ENCODE measurements at places on chromosomes 4 and X.

- DNase-seq = no peak
Observed at GRCh38 chr4:155079871-155080270, 128.6 kb upstream of the NPY2R start.

DNA sequence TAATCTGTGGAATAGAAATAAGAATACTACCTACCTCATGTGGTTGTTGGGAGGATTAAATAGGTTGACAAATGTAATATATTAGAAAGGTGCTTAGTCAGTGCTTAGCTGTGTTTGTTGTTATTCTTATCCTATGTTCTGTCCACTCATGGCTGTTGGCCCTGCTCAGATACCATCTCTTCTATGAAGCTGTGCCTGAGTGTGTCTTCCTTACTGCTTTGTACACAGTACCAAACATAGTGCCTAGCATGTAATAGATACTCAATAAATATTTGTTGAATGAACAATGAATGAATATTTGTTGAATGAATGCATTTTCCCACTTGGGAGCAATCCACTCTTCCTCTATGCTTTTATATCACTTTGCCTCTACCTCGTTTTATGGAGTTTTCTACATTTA is 57.2 kb downstream of the NHS start:
- DNase-seq = no peak

DNA sequence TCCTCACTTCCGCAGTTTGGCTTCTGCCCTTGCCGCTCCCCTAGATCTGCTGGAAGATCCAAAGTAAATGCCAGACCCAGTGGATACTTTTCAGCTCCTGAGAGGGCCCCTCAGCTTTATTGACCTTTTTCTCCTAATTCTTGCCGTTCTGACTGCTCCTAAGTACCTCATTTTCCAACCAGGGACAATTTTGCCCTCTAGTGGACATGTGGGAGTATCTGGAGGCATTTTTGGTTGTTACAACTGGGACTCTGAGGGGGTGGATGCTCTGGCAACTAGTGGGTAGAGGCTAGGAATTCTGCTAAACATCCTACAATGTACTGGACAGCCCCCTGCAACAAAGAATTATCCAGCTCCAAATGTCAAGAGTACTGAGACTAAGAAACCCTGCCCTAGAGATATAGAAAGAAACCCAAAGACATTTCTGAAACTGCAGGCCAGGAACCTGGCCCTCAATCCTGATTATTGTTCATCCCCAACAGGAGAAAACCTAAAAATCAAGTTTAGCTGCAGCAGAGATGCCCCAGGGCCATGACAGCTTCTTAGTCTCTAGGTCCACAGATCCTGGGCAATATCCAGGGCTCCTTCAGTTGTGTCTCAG is 3.4 kb downstream of the TEX13B start:
- peak; percentile 4 for DNase-seq

DNA sequence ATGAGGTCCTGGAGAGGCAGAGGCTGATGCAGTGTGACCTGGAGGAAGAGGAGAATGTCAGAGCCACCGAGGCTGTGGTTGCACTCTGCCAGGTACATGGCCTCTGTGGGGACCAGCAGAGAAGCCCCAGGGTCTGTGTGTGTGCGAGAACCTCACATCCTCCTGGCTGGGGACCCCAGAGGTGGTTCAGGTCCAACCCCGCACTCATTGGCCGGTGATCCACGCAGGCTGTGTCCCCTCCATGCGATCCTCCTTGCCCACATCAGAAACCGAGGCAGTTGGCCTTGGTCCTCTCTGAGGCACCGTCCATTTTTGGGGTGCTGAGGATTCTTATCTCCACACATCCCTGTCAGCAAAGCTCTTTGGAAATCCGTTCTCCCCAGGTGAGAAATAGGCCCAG is 45.3 kb downstream of the EVC start:
- no peak for DNase-seq

DNA sequence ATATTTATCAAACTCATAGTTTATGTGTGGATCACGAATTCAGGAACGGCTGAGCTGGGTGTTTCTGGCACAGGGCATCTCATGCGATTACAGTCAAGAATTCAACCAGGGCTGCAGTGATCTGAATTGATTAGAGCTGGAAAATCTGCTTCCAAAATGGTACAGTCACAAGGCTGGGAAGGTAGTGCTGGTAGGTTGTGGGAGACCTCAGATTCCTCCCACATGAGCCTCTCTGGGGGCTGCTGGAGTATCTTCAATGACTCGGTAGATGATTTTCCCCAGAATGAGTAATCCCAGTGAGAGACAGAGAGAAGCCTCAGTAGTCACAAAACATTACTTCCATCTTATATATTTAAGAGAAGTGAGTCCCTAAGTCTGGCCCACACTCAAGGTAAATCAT is 36.2 kb upstream of the PRDX4 start:
- DNase-seq = no peak

DNA sequence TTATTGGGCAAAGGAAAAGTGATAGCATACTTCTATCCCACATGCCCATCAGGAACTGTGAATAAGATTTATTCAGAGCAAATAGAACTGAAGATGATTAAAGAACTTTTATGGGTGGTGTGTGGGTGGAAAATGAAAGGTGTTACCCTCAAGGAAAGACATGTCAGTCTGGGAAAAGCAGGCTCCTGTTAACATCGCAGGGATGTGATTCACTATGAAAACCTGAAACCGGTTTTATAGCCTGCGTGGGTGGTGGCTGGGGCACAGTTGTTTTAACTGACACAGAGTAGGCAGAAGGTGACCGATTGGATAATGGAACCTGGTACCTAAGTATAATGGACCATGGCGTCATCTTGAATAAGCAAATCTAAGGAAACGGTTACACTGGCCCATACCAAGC is 61.3 kb upstream of the CASK start:
- DNase-seq = no peak

GRCh38 chr4:163548481-163549243 is 54.2 kb downstream of the TMA16 start:
- DNase-seq = peak; percentile 50

DNA sequence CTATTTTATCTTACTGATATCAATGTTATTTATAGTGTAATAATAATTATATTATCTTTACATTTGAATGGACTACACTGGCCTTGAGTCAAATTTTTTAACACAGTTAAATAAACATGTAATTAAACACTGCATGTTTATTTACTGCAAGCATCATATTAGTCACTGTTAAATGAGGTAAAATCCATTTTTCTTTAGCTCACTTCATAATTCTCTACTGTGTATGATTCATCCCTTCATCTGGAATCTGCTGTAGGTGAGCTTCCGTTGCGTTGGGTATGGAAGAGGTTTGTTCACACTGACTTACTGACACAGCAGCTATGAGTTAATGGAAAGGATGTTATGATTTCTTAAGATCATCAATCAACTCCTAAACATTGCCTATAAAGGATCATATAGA is 572.3 kb downstream of the PCDH11X start:
- no peak for DNase-seq

DNA sequence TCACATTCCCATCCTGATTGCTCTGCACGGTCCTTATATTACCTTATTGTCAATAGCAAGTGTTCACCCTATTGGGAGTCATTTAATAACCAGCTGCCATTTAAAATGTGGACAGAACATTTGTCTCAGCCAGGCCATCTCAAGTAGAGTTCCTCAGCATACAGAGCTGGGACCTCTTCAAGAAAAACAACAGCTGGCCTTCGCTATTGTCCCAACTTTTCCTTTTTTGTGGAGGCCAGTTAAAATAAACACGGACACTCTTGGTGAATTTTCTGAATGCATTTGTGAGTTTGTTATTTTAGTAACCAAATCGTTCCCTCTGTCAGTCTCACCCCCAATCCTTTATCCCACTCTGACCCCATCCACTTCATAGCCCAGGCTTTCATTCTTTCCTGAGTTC is 395.3 kb upstream of the PITX2 start:
- DNase-seq = no peak

- DNase-seq = no peak
Observed at GRCh38 chr4:113457886-113458285, 303.7 kb downstream of the CAMK2D start.

DNA sequence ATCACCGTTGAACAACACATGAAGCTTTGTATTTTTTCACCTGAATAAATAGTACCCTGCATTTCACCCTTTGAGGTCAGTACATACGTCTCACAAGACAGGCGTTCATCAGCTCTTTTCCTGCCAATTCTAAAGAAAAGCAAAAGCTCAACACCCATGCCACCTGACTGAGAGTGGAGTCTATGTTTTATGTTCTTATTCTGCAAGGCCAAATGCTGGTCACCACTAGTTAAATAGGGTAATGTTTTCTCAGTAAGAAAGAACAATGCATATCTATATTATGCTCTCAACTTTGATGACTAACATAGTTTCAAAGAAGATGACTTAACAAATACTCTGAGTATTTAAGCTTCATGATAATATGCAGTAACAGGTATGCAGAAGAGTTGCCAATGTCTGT is 336.3 kb upstream of the BMP3 start:
- DNase-seq = no peak

GRCh38 chrX:150375243-150375770 is 12.2 kb downstream of the MAMLD1 start:
- DNase-seq = no peak

DNA sequence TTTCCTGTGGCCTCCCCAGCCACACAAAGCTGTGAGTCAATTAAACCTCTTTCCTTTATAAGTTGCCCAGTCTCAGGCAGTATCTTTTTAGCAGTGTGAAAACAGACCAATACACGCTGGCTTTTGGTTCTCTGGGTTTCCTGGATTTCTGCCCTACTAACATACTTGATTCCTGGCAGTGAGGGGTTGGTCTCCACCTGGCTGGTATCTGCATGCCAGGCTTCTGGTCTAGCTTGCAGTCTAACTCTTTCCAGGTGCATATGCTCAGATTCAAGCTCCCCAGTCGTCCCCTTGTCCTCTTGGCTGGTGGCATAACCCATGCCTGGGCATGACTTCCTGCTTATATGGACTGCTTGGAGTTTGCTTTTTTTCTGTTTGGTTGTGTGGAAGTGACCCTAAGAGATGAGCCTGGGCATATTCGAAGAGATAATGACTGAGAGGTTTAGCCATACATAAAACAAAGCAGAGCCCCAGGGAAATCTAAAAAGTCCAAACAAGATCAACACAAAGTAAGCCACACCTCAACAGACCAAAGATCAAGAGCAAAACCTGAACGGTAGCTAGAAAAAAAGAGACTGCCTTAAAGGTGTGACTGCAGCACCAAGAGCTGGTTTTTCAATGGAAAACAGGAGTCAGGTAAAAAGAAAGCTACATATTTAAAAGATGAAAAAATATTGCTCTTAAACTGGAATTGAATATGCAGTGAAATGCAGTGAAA is 102.1 kb upstream of the STS start:
- no peak for DNase-seq

GRCh38 chrX:107750263-107750662 is 25.3 kb downstream of the TSC22D3 start:
- no peak for DNase-seq

DNA sequence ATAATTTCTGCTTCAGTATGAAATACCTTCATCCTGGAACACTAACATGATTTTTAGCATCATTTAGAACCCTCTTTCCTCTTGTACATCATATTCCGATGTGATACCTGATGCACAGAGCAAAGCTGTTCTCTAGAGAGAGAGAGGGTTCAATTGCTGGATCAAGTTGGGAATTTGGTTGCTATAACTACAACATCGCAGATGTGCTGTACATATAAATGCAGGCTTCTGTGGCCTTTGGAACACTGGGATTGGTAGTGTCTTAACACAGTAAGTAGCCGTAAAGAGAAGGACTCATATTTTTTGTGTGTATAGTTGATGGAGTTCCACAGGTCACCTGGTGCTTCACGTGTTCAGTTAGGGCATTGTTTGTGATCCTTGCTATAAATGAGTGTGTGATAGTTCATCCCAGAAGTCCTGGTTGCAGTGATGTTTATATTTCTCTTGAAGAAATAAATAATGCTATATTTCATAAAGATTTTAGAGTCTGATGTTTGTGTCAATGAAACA is 119.2 kb downstream of the RAPGEF2 start:
- no peak for DNase-seq

DNA sequence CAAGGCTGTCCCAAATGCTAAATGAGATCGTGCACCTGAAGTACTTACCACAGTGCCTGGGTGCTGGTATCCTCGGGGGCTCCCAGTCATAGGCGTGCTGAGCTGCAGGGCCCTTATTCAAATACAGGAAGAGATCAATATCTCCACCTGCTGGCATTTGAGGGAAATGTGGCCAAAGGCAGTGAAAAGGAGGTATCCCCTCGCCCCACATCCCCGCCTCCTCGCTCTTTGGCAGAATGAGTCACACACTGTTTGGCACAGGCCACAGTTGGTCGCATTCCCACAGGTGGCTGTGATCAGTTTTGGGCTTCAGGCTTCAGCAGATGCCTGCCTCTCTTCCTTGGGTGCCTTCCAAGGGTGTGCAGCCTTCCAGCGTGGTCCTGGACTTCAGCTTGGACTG is 28.4 kb downstream of the ZNF185 start:
- DNase-seq = peak; percentile 41

DNA sequence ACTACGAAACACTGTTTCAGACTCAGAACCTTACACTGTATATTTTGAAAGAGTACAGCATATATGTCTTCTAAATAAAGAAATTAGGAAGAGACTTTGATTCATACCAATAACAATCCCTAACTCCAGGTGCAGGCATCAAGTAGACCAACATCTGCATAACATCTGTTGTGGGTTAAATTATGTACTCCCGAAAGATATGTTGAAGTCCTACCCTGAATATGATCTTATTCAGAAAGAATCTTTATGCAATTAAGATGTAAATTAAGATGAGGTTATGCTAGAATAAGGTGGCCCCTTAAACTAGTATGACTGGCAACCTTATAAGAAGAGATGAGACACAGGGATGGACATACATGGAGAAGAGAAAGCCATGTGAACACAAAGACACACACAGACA is 117.9 kb downstream of the INPP4B start:
- no peak for DNase-seq

DNA sequence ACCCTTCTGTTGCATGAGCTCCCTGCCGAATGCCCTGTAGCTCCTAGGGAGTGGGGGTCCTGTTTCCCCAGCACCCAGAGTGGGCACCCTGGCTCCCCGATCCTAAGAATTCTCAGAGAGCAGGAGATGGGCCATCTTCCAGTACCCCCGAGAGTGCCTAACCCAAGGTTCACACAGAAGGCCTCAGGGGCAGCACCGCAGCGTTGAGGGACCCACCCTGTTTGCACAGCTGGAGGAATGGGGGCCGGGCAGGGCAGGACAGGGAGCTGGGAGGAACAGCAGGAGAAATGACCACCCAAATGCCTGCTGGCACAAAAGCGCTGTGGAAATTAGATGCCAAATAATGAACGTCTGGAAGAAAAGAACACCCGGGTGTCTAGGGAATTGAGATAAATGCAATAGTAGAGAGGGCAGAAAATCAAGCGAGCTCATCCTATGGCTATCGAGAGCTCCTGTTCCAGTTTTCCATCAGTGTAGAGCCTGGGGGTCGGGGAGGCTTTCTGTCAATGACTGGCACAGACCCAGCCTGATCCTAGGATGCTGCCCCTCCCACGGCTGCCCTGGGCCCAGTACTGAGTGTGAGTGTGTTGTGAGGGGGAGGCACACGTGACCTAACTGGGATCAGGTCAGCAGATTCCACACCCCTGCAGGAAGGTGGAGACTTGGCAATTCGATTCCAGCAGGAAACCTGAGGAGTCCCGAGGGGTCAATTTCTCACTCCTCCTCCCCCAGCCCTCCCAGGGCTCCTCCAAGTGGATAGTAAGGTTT is 25.7 kb downstream of the SEPTIN6 start:
- DNase-seq = no peak

- DNase-seq = no peak
Observed at GRCh38 chr4:173490817-173491528, 39.1 kb downstream of the HAND2 start.

GRCh38 chr4:124445071-124445470 is 267.5 kb downstream of the ANKRD50 start:
- no peak for DNase-seq

GRCh38 chr4:44210750-44211149 is 237.9 kb downstream of the KCTD8 start:
- no peak for DNase-seq

- DNase-seq = no peak
Observed at GRCh38 chr4:38674258-38675144, 10.5 kb downstream of the KLF3 start.
